ENCODE measurements at places on chromosomes 5 and 9.

- DNase-seq = no peak
Measured at GRCh38 chr9:75422944-75423522, 334.7 kb downstream of the OSTF1 start.

DNA sequence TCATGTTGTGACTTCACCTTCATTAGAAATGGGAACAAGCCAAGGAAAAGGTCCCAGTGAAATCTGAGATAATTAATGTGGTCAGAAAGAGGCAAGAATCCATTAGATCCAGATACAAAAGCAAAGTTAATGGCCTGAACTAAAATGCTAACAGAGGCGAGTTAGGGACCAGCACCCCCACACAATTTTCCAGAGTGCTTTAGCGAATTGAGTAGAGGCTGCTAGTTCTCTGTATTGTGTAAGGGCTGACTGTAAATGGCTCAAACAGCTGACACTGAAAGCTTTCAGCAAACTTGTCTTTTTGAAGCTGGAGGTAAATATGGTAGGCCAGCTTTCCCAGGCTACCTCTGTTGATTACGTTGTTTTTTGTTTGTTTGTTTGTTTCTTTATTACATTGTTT, 75.5 kb downstream of the CSNK1A1 start:
- DNase-seq = no peak

GRCh38 chr9:12415361-12415760, 277.8 kb upstream of the TYRP1 start:
- no peak for DNase-seq

GRCh38 chr9:108851138-108851537, 4.6 kb downstream of the ACTL7B start:
- no peak for DNase-seq

DNA sequence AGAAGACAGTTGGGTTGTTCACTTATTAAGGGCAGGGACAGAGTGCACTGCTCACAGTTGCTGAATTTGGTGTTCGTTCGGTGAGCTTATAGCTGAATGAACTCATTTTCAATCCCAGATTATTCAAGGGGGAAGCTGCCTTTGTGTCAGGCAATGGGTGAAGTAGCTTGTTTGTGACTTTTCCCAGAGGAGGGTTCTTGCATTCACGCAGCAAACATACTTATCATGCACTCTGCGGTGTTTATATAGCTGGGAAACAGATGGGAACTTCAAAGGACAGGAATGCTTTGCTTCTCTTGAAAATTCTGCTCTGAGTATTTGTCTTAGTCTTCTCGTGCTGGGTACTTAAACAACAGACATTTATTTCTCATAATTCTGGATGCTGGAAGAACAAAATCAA, 64.7 kb upstream of the ABCA1 start:
- no peak for DNase-seq

GRCh38 chr9:123927625-123928532, 2.0 kb downstream of the DENND1A start:
- no peak for DNase-seq

- no peak for DNase-seq
Measured at GRCh38 chr9:21770871-21771560, 31.4 kb upstream of the MTAP start.

GRCh38 chr9:5633243-5633642, 4.3 kb downstream of the RIC1 start:
- DNase-seq = no peak

DNA sequence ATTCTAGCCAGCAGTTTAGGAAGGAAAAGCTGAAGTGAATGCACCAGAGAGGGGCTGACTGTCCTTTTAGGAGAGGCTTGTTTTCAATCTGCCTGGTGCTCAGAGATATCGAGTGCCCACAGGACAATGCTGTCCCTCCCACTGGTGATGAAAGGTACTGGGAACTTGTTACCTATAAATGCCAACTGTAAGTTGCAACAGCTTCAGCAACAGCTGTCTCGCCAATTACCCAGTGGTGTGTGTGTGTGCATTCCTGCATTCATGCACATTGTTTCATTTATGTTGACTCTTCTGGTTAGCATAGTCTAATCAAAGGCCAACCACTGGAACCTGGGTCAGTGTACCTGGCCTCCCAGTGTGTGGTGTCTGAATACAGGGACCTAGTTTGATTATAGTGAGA, 161.1 kb downstream of the CSNK1G3 start:
- peak; percentile 55 for DNase-seq

DNA sequence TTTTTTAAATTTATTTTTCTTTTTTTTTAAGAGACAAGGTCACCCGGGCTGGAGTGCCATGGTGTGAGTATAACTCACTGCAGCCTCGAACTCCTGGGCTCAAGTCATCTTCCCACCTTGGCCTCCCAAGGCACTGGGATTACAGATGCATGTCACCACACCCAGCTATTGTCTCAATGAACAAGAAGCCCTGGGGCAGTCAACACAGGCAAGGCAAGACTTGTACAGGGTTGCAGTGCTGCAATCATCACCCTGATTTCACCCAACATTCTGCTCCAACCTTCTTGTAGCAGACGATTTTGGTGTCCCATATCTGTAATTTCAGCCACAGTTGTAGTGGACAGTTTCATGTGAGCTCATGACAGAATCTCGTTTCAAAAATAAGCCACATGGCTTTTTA, 205.8 kb upstream of the KIF2A start:
- DNase-seq = no peak

DNA sequence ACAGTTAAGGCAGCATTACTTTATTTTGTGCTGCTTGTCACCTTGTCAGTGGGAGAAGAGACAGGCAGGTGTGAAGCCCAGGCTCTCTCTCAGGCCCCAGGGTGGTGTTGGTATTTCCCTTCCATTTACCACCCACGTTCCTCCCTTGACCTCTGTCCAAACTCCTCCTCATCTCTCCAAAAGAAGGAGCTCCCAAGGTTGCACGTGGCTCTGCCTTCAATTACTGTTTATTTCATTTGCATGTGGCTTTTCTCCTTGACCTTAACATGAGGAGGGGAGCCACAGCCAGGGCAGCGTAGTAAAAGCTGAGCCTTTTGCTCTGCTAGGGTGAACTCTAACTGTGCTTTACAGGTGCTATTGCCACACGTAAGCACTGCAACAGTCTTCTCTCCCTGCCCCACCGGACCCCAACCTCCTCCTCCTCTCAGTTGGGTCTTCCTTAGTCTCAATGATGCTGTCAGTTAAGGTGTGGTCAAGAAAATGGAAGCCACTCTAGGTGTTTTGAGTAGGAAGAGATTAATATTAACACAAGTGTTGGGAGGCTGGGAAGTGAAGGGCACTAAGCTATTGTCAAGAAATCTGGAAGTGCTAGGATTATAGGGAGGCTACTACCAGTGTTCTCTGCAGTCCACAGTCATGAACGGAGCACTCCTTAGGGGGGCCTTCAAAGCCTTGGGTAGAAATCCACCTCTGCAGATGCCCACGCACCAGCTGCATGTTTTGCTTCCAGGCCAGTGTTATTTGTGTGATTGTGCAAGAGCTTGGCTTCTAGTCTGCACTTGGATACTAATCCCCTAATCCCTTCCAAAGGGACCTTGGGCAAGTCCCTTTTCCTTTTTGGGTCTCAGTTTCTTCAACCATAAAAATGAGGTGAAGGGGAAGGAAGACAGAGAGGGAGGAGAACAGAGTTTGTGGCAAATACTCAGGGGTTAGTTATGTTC, 3.9 kb upstream of the ALDH1B1 start:
- no peak for DNase-seq

DNA sequence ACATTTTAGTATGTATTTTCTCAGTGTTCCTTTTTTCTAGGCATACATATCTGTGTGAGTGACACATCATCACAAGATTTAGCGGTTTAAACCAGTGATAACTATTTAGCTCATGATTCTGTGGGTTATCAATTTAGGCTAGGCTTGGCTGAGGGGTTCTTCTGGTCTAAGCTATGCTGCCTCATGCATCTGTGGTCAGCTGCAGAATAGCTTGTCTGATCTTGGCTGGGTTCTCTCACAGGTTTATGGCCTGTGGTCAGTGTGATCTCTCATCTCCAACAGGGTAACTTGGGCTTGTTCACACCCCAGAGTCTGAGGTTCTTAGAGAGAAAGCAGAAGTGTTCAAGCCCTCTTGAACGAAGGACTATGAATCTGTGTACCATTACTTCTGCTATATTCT, 363.3 kb downstream of the KDM4C start:
- no peak for DNase-seq

- no peak for DNase-seq
Measured at GRCh38 chr9:103991698-103992097, 102.4 kb upstream of the SMC2 start.

DNA sequence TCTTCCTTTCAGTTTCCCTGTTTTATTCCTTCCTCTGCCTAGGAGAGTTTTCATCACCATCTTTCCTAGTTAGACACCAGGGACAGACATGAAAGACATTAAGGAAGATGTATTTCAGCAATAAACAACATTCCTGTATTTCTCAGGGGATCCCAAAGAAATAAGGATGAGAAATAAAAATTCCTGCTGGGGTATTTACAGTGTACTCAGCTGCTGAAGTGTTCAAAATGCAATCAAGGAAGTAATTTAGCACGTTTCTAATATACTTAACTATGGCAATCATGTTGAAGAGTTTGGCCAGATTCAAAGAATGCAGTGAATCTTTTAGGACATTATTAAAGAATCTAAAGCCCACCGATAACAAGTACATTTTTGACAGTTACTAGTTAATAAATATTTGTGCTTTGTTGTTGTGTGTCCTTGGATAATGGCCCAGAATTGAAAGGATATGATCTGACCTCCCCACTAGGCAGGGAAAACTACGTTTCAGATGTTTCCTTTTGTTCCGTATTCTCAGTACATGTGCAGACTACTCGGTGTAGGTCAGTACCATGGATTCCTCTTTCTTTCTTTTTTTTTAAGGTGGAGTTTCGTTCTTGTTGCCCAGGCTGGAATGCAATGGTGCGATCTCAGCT, 46.8 kb downstream of the INIP start:
- DNase-seq = no peak

GRCh38 chr9:129113645-129114304, 2.6 kb downstream of the PTPA start:
- DNase-seq = no peak
